Muscle of arm (tissue), 14 donors: ENCODE measurements at places on chromosomes 6 and 20. TPM values are rescaled to one million over a fixed set of nuclear protein-coding genes. Genes with fewer than 3 reads are reported as not detected.
A peak's percentile ranks its signal among the peaks of the same experiment; 100 is the strongest.

DNA sequence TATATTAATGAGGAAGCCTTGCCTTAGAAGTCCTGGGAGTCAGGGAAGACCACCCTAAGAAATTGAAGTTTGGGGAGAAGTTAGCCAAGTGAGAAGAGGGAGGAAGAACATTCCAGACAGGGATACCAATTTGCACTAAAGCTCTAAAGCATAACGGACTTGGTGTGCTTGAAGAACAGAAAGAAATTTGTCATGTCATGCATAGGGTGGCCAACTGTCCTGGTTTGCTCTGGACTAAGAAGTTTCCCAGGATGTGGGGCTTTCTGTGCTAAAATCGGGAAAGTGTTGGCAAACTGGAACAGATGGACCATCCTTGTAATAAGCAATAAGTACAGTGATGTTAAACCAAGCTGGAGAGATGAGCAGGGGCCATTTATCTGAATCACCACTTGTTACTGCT lies 217.6 kb downstream of the ZNF217 start:
- DNase-seq = no peak

DNA sequence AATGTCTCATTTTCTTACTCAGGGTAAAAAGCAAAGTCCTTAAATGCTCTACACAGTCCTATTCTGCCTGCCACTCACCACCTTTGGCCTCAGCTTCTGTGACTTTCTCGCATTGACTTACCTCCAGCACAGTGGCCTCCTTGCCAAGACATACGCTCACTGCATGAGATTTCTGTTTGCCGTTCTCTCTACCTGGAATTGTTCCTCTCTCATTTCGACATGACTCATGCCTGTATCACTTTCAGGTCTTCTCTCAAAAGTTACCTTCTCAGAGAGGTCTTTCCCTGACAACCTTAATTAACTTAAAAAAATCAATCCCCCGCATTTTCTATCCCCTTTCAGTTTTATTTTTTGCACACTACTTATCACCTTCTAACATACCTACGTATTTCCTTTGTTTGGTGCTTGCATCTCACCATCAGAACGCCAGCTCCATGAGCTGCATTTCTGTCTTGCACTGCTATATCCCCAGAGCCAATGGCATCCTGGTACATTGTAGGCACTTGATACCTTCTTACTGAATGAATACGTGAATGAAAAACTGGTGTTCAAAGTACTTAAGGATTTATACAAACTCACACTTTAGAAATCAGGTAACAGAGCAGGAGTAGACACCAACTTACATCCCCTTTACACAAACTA lies 24.5 kb downstream of the TENT5A start:
- DNase-seq = no peak

DNA sequence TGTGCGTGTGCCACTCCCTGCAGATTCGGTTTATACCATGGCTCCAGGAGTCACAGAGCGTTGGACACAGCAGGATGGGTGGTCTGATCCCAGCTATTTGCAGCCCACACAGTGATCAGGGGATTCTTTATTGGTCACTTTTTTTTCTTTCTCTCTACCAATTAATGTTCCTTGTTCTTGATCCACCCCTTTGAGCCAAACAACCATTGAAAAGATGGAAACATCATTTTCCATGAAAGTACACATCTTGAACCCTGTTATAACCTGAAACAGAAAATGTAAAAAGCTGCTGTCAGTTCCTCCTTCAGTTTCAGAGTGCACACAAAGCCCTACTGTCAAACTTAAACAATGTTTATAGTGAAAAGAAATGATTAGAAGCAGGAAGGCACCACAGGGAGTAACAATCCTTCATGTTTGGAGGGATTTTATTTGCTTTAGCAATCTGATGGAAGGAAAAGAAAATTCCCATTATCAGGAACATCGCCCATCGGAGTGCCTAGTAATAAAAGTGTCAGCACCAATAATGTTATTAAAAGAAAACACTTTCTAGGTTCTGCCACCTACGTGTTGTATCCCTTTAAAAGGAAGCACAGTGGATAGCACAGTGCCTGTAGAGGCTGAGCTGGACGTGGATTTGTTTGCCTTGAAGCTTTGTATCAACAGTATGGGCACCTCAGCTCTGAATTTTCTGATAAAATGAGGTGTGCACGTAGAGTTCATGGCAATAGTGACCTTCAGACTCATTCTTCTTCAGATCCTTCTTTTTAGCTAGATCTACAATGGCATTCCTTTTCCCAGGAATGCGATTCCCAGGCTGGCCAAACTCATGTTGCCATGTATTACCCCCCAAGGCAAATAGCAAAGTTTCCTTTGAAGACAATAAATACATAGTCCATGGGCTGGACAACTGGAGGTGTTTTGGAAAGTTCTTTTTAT lies 16.1 kb upstream of the THBD start:
- DNase-seq = no peak

DNA sequence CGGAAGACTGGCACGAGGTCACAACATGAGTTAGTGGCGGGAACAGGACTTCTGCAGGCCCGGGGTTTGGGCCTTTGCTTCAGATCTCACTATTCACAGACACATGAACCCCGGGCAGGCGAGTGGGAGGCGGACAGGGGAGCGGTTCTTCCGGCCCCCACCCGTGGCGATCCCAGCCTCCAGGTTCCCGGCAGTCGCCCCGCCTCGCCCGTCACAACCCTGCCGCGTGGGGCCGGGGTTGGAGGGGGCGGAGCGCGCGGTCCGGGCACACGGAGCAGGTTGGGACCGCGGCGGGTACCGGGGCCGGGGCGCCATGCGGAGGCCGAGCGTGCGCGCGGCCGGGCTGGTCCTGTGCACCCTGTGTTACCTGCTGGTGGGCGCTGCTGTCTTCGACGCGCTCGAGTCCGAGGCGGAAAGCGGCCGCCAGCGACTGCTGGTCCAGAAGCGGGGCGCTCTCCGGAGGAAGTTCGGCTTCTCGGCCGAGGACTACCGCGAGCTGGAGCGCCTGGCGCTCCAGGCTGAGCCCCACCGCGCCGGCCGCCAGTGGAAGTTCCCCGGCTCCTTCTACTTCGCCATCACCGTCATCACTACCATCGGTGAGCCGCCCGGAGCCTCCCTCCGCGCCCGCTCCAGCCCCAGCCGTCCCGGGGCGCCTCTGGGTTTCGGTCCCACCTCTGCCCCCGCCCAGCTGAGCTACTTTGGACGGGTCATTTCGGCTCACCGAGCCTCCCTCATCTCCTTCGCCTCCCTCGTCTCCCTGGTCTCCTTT lies at the start of gene KCNK15:
TSS of gene KCNK15 (plus strand) at position 268 of the 769 bp plus-strand sequence. CDS start at position 314, 46 bp downstream.
- DNase-seq = peak; percentile 23

- no peak for DNase-seq
Observed at GRCh38 chr6:145559836-145560235, 175.5 kb downstream of the EPM2A start.

PPARD gene
- polyA plus RNA-seq = 17.6 TPM

ENPP5 gene
- 5.1 TPM for polyA plus RNA-seq

AFG1L gene
- 4.0 TPM for polyA plus RNA-seq
